ENCODE measurements at places on chromosomes 3 and 15.

DNA sequence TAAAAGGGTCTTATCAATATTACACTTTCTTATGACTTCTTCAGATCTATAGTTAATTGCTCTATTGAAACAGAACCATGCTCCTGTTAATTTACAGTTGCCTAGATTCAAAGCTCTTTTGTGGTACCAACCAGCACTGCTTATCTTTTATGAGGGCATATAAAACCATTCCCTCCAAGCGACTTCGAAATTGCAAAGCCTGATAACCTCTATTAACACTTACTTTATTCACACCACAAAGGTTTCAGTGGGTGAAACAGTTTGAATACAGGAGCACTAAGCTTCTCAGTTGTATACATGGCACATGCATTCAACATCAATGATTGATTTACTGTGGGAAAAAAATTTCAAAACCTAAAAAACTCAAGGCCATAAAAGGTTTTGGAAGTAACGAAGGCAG lies 74.9 kb upstream of the PPIB start:
- DNase-seq, result no peak

GRCh38 chr3:139586420-139587017 lies 47.0 kb upstream of the RBP1 start:
- no peak for DNase-seq

DNA sequence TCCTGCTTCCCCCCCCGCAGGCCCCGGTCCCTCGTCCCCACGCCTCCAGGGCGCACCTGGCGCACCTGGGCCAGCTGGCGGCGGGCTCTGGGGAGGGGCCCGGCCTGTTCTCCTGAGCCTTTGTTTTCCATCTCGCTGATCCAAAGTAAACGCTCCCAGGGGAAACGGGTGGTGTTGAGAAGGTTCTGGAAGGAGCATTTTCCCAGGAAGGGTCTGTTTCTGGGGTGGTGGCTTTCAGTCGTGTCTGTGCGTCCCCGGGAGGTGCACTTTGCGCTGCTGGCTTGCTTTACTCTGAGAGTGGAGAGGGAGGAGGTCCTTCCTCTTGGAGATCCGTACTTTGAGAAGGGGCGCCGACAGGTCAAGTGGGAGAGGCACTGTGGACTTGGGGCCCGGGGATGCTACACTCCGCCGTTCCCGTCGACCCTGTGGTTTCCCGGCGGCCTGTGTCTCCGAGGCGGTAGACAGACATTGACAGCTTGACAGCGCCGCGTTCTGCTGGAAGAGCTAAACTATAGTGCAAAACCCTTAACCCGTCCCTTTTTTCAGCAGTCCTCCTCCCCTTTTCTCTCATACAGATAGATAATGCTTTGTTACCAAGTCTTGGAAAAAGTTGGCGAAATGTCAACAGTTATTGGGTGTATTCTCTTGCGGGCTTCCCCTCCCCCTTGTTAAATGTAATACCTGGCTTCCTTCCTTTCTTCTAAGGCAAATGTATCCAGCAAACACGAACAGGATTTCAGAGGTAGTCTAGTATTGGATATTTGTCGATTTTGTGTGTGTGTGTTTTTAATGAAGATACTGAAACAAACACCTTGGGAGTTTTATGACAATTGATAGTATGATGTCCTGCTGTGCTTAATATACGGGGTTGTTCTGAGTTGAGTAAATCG lies 6.5 kb downstream of the TPM1 start:
- DNase-seq, result peak; percentile 23

DNA sequence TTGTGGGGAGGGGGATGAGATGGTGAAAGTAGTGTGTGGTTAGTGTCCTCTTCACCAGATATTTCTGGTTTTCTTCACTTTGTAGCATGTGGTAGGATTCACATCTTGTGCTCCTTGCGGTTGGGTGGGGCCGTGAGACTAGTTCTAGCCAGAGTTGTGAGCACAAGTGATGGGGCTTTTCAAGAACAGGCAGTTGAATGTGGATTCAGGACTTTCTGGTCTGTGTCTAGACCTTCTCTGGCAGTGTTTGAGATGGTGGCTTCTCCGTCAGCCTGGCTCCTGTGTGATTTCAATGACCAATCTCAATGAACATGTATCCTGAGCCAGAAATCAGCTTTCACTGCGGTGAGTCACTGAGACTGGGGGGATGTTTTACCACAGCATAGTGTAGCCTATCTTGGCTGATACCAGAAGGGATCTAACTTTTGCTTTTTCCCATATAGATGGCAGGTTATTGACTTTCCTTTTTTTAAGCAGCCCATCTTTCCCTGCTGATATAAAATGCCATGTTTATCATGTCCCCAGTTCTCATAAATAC lies 82.6 kb downstream of the RPLP1 start:
- no peak for DNase-seq

DNA sequence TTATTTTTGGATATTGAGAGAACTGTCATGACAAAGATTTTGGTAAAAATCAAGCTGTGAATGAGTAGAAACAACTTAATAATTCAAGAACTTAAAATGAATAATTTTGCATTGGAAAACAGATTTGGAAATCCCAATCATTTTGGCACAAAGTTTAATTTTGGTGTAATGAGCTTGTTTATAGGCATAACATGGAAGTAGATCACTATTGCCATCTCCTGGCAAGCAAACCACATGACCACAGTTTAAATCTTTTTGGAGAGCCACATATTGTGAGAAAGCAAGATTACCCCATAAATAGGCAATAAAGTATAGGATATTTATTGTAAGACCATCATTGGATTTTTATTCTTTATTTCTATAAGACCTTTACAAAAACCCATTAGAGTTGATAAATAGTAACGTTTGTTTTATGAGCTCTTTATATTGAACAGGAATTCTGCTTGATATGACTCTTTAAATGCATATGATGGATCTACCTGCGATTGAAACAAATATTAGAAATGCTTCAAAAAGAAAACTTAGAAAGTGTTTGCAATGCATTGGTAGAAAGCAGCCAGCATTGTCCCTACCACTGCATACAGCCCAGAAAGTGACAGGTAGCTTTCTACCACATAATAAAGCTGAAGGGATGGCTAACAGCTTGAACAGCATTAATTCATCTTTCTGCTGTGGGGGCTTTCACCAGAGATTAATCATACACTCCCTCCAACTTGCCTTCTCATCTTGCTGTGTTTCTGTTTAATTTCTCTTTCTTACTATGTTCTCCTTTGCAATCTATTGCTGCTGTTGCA lies 766.8 kb downstream of the TBL1XR1 start:
- DNase-seq, result peak; percentile 4

DNA sequence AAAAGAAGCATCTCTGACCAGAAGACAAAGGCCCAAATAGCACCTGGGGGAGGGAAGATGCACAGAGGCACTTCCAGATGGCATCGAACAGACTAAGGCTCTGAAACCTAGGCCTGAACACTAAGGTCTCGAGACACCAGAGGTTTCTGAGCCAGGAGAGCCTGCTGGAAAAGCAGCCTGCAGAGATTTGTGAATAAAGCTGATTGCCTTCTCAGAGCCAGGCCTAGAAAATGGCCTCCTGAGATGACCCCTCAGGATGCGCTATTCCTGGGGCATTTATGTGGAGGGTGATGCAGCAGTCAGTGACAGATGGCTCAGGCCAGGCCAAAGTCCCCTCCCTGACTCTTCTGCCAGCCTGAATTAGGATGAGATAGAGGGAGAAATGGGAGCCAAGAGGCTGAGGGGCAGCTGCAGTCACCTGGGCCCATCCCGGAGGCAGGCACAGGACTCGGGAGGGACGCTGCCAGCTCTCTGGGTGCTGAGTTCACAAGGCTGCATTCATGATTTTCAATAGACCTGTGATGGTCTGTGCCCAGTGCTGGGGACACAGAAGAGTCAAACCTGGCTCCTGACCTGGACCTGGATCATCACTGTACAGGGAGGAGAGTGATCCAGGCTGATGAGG lies 6.9 kb downstream of the PRSS50 start:
- DNase-seq, result no peak

GRCh38 chr3:71917545-71917944 lies 132.6 kb upstream of the PROK2 start:
- DNase-seq, result peak; percentile 79

- DNase-seq, result peak; percentile 77
Measured at GRCh38 chr3:43370293-43370980, 84.1 kb downstream of the SNRK start.

DNA sequence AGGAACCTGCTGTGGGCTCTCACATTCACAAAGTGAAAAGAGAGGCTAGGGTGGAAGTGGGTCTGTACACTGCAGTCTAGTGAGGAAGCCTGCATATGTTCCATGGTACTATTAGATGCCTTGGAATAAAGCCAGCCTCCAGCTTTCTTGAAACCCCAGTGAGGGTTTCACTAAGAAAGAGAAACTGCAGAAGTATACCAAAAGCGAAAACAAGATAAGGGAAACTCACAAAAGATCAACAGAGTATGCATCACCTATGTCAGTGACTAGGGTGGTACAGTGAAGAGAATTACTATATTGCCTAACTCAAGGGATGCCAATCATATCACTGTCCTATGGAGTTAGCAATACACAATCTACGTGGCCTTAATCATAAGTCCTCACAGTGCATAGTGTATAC lies 212.5 kb upstream of the GADL1 start:
- no peak for DNase-seq

DNA sequence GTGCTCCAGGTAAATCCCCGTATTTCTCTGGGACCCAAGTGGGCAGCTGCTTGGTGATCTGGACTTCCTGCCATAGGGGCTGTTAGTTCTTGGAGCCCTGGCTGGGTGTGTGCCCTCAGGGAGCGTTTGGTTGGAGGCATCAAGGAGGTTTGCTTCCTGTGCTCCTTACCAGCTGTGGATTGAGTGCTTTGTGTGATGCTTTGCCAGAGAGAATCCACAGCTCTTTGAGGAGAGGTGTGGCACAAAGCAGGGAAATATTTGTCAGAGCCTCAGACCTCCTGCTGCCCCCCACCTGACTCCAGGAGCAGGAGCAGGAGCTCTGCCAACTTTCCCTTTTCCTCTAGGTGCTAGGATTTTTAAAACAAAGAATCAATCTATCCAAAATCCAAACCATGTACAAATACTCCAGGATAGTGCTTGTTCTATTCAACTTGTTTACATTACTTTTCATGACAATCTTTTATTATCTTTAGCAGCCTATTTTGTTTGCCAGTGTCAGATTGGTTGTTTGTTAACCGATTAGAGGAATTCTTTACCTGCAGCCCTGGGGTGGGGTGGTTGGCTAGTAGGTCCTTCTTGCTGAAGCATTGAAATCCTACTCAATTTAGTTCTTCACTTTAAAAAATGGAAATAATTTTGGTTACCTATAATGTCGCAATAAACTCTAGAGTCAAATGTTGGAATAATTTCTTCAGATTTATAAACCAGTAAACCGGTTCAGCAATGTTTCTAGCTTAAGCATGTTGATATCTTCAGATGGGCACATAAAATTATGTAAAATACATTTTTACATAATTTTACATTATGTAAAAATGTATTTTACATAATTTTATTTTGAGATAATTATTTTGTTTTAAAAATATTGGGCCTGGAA lies 2.5 kb downstream of the CTDSPL start:
- no peak for DNase-seq

DNA sequence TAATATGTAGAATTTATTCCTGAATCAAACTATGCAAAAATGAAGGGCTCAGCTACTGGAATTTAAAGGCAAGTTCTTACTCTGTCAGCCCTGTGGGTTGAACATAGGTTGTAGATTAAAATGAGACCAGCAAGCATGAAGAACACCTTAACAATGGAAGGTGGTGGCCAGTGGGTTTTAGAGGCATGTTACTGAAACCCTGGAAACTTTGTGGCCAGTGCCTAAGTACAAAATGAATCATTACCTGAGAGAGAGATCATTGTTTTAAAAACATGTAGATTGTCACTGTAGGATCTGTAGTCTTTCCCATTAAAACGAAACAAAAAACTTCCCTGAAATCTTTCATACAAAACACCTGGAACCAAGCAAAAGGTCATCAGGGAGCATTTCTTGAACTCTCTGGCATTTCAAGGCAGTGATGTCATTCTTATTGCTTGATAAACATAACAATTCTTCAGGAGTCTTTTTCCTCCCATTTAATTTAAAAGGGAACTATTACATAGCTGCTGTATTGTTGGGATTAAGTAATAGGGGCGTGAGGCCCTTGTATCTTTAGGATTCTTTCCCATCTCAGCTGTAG lies 51.8 kb downstream of the TMEM108 start:
- no peak for DNase-seq

DNA sequence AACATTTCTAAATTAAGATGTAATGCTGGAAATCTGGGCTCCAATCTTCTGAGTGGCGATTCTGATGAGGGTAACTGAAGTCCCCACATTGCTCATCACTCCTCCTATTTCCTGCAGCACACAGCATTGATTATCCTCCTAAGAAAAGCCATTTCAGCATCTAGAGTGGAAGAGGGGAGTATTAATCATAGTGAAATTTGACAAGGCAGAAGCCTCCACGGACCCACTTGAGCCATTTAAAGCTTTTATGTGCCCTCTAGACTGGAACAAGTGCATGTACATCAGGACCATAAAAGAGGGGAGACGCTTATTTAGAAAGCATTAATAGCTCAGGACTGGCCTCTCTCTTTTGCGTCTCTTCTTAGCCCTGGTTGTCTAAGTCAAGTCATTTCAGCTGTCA lies 25.8 kb downstream of the AQP9 start:
- no peak for DNase-seq

GRCh38 chr15:38401701-38402100 lies 52.2 kb upstream of the FAM98B start:
- no peak for DNase-seq

DNA sequence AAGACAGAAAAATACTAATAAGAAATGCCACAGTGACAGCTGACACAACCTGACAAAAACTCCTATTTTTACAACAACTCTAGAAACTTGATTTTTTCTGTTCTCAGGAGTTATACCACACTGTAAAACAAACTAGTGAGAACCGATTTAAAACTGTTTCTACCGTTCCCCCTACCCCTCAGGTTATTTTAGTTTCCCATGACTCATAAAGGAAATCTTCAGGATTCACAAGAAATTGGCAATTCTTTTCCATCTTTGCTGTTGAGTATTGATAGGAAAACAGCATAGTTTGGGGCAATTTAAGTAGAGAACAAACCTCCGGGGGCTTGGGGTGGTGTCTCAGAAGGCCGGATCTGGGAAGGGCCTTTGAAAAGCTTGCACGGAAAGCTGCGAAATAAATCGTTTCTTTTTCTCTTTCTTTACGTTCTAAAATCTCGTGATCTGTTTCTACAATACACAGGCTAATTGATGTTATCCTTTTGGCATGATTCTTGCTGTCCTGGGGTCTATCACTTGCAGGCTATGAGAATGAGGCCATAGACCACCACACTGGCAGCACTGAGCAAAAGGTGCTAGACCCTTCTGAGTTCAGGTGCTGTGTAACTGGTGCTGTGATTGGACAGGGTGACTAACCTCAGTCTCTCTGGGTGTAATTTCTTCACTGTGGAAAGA lies 89.3 kb downstream of the LPP start:
- no peak for DNase-seq
